ENCODE measurements at places on chromosomes 3 and 15.

DNA sequence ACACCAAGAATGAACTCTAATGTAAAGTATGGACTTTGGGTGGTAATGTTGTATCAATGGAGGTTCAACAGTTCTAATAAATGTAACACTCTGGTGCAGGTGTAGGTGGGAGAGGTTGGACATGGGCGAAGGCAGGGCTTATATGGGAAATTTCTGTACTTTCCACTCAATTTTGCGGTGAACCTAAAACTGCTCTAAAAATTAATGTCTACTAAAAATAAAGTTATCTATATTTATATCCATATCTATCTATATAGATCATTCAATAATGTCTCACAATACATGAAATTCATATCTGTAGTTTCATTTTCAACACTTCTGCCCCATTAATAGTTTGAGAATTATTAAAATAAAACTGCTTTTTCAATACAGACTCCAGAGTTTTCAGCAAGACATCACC lies 49.3 kb downstream of the CD200R1 start:
- DNase-seq, result no peak

DNA sequence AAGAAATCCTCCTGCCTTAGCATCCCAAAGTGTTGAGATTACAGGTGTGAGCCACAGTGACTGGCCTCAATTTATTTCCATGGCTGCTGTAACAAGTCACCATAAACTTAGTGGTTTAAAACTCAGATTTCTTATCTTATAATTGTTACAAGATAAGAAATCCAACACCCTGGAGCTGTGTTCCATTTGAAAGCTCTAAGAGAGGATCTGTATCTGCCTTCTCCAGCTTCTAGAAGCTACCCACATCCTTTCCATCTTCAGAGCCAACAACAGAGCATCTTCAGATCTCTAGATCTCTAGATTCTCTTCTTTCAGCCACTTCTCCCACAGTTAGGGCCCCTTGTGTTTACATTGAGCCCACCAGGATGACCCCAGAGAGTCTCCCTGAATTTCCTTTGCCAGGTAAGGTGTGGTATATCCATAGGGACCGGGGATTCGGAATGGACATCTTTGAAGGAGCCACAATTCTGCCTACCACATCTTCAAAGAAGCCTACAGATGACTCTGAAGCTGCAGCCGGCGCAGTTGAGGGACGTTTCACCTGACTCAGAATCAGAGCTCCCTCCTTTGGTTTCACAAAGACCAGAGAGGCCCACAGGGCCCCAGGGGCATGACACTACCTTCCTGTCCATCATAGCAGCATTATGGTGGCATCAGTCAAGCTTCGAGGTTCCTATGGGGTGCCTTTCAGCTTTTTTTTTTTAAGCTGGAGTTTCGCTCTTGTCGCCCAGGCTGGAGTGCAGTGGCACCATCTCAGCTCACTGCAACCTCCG lies 87.0 kb upstream of the IGF1R start:
- DNase-seq, result no peak

- DNase-seq, result no peak
Measured at GRCh38 chr3:118802325-118803095, 232.1 kb downstream of the IGSF11 start.

DNA sequence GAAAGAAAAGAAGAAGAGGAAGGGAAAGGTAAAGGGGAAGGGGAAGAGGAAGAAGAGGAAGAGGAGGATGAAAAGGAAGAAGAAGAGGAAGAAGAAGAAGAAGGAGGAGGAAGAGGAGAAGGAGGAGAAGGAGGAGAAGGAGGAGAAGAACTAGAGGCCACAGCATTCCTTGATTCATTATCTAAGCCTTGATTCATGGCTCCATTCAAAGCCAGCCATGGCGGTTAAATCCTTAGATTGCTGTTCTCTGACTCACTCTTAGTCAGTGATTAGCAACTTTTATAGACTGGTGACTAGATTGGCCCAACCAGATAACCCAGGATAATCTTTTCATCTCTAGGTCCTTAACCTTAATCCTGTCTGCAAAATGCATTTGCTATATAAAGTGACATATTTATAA lies 47.6 kb downstream of the OSTN start:
- no peak for DNase-seq

DNA sequence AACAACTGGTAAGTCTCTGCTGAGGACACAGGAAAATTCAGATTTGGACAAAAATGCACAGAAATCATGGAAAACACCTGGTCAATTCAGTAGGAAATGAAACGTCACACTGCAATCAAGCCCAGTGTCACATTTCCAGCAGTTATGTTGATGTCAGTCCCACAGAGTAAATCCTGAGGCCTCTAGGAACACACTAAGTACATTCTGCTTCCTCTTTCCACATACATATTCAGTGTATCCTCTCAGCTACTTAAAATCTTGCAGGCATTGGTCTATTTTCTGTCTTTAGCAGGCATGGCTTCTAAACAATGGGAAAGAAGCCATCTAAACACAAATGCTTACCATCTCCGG lies 207.8 kb downstream of the PLCL2 start:
- DNase-seq, result no peak

DNA sequence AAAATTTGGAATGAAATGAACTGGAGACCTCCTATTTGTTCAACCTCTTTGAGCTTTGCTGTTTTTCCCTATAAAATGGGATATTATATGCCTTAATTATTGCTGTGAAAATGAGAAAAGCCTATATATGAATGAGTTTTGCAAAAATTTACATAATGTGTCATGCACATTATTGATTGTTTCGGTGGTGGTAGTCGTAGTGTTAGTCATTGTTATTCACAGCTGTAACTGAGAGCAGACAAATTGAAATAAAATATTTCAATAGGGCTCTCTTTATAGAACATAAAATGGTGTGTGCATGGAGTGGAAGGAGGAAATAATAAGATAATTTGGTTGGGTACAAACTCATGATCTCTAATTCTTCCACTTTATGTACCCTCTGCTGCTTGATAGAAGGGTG lies 153.7 kb upstream of the GADL1 start:
- DNase-seq, result no peak

GRCh38 chr3:48662145-48662752 lies 437 bp downstream of the CELSR3 start:
- DNase-seq, result no peak
